Fibroblast of skin of scalp (primary cell): ENCODE measurements at places on chromosomes 6 and 20.

GRCh38 chr20:3800256-3800877 lies 4.3 kb downstream of the CDC25B start:
- no peak for DNase-seq

DNA sequence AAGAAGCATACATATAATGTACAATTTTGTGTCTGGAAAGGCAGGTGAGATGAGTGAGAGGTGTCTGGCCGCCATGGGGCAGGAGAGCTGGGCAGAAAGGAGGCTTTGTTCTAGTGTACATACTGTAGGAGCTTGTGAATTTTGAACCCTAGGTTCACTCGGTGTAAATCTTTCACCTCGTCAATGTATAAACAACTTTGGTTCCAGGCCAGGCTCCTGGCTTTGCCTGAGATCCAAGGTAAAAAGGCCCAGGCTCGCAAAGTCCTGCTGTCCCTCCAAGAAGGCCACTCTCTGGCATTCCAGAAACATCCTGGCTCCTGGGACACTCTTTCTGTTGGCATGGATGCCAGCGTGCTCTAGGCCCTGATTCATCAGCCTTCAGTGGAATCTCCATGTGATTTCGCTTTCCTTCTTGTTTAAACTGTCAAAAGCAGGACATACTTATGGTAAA lies 7.1 kb upstream of the SLC22A7 start:
- no peak for DNase-seq

GRCh38 chr6:44294832-44295791 lies 18.0 kb downstream of the AARS2 start:
- DNase-seq, result no peak

DNA sequence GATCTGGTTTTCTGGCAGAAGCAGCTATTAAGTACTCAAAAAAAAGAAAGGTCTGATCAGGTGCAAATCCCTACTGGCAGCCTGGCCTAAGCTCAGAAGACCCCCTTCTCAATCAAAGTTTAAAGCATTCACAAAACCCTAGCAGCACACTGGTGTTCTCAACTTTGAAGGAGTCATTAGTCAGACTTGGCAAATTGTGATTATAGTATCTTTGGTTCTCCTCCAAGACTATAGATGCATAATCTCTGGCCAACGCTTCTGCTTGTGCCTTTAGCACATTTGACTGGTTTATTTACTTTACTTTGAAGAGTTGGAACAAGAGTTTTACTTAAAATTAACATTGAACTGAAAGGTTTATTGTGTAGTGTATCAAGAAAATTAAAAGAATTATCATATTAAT lies 248.9 kb downstream of the PTPRK start:
- no peak for DNase-seq

GRCh38 chr6:144033816-144034735 lies 26.0 kb upstream of the PLAGL1 start:
- peak; percentile 71 for DNase-seq

GRCh38 chr6:55897346-55897745 lies 22.0 kb upstream of the BMP5 start:
- DNase-seq, result no peak

DNA sequence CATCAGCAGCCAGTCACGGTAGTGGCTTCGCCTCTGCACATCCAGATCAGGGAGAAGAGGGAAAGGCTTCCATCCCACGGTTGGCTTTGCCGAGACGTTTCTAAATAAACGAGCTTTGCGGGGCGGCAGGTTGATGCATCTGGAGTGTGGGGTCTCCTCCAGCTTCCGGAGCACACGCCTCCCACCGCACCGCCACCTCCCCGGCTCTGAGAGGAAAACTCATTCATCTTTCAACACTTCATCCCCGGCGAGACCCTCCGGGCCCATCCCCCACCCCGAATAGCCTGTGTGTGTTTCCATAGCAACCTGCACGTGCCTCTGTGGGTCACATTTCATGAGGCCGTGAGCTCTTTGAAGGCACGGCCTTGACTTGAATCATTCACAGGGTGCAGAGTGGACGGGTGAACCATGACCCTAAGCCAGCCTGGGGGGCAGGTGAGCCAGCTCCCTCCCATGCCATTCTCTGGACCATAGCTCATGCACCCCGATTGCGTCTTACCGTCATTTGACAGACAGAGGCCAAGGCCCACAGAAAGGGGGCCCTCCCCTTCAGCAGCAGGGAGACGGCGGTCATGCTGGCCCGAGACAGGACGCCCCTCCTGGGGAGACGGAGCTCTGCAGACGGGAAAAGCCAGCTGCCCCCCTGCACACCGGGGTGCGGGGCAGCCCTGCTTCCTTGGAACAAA lies 16.2 kb upstream of the CHRNA4 start:
- no peak for DNase-seq

DNA sequence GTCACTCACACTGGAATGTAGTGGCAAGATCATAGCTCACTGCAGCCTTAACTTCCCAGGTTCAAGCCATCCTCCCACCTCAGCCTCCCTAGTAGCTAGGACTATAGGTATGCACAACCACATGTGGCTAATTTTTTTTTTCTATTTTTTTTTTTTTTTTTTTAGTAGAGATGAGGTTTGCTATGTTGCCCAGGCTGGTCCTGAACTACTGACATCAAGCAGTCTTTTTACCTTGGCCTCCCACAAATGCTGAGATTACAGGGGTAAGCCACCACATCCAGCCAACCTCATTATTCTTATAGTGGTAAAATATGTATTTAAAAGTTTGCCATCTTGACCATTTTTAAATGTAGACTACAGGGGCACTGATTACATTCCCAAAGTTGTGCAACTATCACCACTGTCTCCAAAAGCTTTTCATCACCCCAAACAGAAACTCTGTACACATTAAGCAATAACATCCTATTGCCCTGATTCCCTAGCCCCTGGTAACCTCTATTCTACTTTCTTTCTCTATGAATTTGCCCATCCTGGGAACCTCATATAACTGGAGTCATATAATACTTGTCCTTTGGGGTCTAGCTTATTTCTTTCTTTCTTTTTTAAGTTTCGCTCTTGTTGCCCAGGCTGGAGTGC lies 268.0 kb upstream of the JARID2 start:
- DNase-seq, result no peak

GRCh38 chr6:52815167-52816092 lies 11.8 kb upstream of the GSTA1 start:
- peak; percentile 69 for DNase-seq

DNA sequence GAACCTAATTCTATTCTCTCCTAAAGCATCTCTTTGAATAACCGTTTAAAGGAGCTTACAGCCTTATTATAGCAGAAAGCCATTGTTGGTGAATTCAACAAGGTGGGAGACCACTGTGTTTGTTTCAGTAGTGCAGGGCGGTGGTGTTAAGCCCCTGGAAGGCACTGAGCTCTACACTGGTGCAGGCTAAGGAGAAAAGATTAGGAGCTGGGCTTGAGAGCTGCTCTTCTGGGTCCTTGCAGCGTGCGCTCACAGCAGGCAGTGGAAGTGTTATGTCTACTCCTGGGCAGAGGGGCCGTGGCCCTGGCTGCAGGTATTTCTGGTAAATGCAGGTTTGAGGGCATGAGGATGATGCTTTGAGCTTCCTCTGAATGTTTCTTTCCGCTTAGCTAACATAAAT lies 361.2 kb downstream of the RNF144B start:
- no peak for DNase-seq

DNA sequence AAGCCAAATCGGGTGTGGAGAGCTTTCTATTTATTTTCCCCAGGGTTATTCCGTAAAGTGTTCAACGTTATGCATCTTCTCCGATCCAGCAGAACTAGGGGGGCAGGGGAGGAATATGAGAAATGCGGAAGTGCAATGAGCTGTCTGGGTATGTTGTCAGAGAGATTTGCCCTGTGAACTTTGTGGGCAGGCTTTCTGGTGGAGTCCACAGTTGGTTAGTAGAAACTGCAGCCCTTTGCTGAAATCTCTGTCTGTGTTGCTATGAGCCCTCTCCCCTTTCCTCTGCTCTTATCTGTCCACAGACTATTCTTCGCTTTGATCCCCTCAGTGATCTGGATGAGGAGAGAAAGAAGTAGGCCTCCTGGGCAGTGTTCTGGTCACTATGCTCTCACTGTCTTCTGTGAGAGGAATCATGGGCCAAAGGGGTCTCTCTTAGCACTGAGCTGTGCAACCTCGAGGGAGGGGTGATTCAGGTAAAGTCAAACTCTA lies 158.9 kb upstream of the FUT9 start:
- no peak for DNase-seq

- DNase-seq, result no peak
Measured at GRCh38 chr6:56695702-56696101, 53.0 kb upstream of the DST start.

GRCh38 chr6:978937-979685 lies 286.2 kb upstream of the EXOC2 start:
- peak; percentile 5 for DNase-seq

- no peak for DNase-seq
Measured at GRCh38 chr6:42030585-42031506, 19.5 kb upstream of the TAF8 start.

GRCh38 chr6:55705451-55706440 lies 126.8 kb upstream of the HMGCLL1 start:
- no peak for DNase-seq

GRCh38 chr20:14698605-14699373 lies 361.4 kb upstream of the FLRT3 start:
- no peak for DNase-seq

DNA sequence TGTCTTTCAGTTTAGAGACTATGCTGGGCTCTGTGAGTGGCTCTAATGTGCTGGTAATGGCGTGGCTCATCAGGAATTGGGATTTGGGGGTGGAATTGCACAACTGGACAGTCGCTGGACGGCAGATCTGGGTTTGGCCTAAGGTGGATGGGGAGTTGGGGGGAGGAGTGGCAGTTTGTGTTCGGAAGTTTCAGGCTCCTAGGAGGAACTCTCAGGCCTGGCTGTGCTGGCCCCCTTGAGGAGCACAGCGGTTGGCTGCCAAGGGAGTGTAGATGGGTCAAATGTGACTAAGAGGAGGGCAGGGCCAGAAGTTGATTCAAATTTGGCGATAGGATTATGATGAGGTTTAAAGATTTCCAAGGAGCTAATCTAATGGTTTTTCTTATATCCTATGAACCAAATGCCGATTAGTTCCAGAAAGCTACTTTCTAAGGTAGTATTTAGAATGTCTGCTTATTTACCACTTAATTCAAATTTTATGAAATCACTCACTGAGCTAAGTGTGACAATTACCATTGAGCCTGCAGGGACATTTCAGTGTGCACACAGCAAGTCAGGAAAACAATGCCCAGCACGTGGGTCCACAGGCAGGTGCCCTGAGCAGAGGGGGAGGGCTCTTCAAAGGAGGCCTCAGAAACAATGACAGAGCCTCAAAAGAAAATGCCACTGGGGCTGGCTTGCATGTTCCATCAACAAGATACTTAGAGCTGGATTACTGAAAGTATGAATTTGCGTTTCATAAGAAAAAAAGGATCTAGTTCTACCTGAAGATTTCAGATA lies 111.0 kb downstream of the GJA10 start:
- DNase-seq, result no peak

DNA sequence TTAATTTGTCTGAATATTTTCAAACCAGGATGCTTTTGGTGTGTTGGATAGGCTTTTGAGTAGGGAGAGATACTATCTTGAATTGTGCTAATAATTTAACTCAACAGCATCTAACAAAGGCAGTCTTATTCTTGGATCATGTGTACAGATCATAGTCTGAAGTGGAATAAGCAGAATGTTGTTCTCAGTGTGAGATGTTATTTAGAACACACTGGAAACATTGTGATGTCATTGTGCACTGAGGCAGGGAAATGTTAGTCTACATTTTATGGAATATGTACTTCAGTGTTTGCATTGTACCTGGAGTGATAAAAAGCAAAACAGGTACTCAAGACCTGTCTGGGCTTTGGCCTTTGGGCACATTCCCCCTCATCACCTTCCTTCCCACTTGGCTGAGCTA lies 35.0 kb downstream of the RNF144B start:
- no peak for DNase-seq

- no peak for DNase-seq
Measured at GRCh38 chr6:87346700-87347099, 2.1 kb downstream of the C6orf163 start.

GRCh38 chr6:39309942-39310531 lies 4.2 kb downstream of the KCNK17 start:
- DNase-seq, result peak; percentile 65

DNA sequence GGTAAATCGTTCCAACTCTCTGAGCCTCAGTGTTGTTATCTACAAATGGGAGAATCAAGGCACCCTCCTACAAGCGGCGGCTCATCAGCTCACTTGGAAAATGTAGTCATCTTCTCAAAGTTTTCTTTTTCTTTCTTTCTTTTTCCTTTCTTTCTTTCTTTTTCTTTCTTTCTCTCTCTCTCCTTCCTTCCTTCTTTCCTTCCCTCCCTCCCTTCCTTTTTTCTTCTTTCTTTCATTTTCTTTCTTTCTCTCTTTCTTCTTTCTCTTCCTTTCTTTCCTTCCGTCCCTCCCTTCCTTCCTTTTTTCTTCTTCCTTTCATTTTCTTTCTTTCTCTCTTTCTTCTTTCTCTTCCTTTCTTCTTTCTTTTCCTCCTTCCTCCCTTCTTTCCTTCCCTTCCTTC lies 55.0 kb upstream of the TGM3 start:
- no peak for DNase-seq

DNA sequence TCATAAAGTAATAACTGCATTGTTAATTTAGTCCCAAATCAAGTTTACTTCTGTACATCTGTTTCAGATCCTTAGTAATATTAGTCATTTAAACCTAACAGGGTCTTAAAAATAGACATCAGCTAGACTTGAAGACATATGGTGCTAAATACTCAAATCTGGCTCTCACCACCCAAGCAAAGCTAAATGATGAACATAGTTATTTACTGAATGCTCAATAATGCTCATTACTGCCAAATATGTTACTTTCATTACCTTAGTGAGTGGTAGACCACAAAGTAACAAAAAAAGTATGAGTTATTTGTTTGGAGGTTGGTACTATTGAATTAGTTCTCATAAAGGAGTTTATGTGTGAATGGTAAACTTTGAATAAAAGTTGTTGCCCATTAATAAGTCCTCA lies 502.1 kb downstream of the PKHD1 start:
- no peak for DNase-seq

DNA sequence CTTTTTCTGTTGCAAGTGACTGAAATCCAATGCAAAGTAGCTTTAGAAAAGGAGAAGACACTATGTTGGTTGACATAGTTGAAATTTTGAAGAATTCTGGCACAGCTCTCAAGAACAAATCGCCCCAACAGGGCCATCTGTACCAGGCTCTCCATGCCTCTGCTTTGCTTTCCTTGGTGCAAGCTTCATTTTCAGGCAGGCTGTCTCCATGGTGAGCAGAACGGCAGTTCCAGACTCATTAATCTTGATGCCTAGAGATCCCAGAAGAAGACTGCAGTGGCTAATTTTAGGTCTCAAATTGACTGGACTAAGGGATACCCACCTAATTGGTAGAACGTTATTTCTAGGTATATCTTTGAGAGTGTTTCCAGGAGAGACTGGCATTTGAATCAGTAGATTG lies 950.7 kb upstream of the FLRT3 start:
- no peak for DNase-seq

GRCh38 chr6:41022294-41022693 lies 16.7 kb downstream of the UNC5CL start:
- no peak for DNase-seq

GRCh38 chr20:10328897-10329255 lies 105.1 kb downstream of the MKKS start:
- DNase-seq, result peak; percentile 44
